ENCODE measurements at places on chromosomes 2 and 18. TPM values are rescaled to one million over a fixed set of nuclear protein-coding genes. Genes with fewer than 3 reads are reported as not detected.

The ZNF24 gene
- total RNA-seq, result 41.2 TPM

The CYP20A1 gene
- total RNA-seq, result 25.6 TPM

The SERPINB13 gene
- 10.9 TPM for total RNA-seq

The CHRND gene
- not detected for total RNA-seq

The CAPN14 gene
- 0.97 TPM for total RNA-seq

The SPDYA gene
- 1.2 TPM for total RNA-seq

Measured in suprapubic skin (tissue), 4 donors.